COLO829 (cell line): ENCODE measurements at places on chromosomes 12 and 14.
A peak's percentile ranks its signal among the peaks of the same experiment; 100 is the strongest.

GRCh38 chr12:96249196-96250118, 55.3 kb downstream of the ELK3 start:
- no peak for DNase-seq

DNA sequence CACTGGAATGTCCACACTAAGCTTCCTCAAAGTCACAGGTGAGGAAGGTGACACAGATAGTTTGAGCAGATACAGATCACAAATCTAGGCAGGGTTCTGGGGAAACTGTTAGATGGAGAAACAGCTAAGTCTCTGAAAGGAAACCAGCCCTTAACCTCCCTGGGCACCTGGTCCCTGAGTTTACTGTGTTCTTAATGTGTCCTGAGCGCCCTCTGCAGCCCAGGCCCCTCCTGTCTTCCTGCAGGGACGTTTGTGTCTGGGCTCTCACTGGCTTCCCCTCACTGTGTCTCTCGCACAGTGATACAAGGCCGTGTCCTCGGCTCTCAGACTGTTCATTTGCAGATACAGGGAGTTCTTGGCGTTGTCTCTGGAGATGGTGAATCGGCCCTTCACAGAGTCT, 684.3 kb downstream of the TMEM121 start:
- no peak for DNase-seq

DNA sequence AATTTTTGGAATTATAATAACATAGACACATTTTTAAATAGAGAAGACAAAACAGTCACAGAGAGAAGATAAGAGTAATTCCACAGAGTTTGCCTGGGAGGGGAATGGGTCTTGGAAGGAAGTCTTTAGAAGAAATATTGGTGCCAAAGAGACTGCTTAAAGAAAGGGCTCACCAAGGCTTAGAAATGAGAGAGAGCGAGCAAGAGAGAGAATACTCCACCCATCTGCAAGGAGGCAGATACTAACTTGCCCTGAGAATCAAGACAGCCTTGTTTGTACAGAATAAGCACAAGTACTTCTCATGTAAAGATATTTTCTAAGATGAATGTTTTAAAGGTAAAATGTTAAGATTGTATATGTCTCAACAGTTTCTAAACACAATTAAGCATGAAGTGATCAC, 165.5 kb downstream of the SLC38A4 start:
- DNase-seq, result no peak

DNA sequence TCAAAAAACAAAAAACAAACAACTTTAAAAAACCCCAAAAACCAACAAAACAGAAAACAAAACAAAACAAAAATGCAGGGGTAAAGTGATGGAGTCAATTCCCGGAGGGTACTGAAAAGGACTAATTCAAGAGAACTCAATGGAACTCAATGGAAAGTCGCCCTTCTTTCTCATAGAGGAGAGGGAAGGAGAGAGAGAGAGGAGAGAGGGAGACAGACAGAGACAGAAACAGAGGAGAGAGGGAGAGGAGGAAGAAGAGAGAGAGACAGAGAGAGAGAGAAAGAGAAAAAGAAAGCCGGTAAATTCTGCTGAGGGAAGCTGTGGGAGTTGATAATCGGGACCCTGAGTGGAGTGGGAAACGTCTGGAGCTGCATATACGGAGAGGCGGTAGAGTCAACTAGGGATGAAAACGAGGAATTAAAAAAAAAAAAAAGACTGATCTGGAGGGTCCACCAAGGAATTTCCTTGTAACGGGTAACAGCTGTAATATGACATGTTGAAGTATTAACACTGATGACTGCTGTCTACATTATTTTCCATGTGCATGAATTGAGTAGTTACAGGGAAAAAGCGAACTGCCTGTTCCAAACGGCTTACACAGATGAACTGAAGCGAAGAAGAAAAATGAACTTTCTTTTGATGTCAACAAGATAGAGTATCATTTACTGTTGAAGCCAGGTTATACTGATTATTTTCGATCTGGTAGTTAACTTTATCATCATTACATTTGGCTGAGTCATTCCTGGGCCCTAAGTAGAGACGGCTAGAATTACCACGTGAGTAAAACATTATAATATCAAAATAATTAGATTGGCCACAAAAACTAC, 934 bp upstream of the ZC2HC1C start:
- no peak for DNase-seq

DNA sequence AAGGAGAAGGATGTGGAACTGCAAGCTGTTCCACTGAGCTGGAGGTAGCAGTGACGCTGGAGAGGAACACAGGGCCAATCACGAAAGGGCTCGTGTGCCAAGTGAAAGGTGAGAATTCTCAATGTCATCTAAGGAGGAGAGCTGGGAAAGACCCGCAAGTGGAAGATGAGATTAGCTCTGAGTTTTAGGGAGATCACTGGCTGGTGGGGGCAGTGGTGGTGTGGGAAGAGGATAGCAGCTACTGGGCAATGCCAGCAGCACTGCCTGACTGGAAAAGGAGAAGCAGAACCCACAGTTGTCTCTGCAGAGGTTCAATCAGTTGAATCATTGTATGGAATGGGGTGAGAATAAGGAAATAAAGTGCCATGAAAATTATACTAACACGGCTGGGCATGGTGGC, 27.8 kb downstream of the SLC25A47 start:
- no peak for DNase-seq

GRCh38 chr14:70188659-70189455, at the start of gene SLC8A3:
TSS of gene SLC8A3 (minus strand) at chr14:70188951. CDS start at chr14:70168422, 20,529 bp downstream.
- no peak for DNase-seq

DNA sequence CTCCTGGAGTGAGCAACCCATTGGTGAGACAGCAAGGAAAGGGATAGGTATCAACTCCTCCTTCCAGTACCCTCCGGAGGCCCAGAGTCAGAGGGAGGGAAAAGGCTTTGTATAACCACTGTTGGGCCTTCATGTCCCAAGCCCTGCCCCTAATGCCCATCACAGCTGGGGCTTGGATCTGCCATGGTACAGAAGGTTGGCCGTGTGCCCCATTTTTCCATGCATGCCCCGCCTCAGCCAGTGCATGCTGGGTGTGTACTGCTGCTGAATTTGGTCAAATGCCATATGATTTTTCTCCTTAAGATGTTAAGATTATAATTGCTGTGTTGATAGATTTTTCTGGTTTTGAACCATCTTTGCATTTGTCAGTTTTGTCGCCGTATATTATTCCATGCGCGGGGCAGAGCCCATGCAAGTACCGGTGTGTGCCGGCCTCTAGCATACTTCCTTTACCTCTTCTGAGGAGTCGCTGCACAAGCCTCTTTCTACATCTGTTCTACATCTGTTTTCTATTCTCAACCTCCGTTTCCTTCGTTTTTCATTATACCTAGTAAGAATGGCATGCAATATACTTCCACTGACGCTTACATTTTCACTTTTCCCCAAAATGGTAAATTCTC, 26.6 kb downstream of the PPP2R5C start:
- DNase-seq, result no peak

DNA sequence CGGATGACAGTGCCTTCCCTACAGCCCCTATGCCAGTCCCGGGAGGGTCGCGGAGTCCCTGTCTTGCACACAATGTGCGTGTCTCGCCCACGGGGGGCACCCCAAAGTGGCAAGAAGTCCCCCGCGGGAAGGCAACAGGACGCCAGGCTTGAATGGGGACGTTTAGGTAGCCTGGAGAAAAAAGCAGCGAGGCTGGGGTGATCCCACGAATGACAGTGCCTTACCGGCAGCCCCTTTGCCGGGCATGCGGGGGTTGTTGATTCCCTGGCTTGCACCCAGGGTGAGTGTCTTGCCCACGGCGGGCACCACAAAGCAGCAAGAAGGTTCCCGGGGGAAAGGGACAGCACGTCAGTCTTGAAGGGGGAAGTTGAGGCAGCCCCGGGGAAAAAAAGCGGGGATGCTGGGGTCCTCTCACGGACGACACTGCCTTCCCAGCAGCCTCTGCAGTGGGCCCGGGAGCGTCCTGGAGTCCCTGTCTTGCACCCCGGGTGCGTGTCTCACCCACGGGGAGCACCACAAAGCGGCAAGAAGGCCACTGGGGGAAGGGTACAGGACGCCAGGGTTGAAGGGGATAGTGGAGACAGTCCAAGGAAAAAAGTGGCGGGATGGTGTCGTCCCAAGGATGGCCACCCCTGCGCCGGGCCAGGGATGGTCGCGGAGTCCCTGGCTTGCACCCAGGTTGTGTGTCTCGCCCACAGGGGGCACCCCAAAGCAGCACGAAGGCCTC, 156.8 kb upstream of the ALG10B start:
- DNase-seq, result no peak

GRCh38 chr12:77847680-77848431, 17.2 kb downstream of the NAV3 start:
- DNase-seq, result no peak

DNA sequence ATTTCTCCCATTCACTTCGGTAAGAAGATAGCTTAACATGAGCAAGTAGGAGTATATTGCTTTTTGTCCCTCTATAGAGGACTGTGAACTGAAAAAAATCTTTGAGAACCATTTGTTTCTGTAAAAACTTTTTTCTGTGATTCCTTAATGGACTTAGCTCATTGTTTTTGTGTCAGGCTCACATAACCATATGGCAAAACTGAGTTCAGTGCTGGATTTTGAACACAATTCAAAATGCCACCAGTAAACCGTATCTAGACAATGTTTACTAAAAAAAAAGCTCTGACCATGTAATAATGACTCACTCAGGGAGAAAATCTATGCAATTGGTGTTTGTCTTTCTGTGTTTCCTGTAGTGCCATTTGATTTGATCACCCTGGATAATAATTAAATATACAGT, 5.2 kb downstream of the TRHDE start:
- no peak for DNase-seq

DNA sequence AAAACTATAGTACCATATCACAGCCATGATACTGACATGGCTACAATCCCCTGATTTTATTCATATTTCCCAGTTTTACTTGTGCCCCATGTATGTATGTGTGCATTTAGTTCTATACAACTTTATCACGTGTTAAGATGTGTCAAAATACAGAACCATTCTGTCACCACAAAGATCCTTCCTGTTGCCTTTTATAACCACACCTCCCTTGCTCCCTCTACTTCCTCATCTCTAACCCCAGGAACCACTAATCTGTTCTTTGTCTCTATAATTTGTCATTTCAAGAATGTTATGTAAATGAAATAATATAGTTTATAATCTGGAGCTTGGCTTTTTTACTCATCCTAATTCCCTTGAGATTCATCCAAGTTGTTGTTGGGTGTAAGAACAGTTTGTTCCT, 358.4 kb downstream of the DPF3 start:
- no peak for DNase-seq

DNA sequence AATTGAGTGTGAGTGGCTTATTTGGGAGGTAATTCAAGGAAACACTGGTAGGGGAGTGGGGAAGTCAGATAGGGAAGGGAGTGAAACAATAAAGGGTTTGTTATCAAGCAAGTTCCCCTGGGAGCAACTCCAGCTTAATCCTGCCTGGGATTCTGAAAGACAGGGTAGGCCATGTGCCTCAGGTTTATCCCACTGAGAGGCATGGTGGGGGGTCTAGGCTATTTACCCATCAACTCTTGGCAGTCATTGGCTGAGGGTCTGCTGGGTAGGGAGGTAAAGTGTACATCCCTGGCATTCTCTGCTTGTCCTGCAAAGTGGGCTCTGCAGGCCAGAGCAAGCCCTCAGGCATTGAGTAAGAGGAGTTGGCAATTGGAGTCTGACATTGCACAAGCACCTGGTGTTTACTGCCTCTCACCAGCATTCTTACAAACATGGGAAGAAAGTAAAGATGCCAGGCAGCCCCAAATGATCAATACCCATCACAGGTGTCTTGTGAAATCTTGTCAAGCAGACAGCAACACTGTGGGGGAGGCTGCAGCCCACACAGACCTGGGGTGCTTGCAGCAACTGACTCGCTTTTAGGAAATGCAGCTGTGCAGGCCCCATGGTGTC, 169.3 kb downstream of the KTN1 start:
- DNase-seq, result peak; percentile 95

DNA sequence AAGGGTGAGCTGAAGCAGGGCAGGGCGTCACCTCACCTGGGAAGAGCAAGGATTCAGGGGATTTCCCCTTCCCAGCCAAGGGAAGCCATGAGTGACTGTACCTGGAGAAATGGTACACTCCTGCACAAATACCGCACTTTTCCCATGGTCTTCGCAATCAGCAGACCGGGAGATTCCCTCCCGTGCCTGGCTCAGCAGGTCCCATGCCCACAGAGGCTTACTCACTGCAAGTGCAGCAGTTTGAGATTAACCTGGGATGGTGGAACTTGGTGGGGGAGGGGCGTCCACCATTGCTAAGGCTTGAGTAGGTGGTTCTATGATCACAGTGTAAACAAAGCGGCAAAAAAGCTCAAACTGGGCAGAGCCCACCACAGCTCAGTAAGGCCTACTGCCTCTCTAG, 11.0 kb upstream of the DHRS4 start:
- no peak for DNase-seq

DNA sequence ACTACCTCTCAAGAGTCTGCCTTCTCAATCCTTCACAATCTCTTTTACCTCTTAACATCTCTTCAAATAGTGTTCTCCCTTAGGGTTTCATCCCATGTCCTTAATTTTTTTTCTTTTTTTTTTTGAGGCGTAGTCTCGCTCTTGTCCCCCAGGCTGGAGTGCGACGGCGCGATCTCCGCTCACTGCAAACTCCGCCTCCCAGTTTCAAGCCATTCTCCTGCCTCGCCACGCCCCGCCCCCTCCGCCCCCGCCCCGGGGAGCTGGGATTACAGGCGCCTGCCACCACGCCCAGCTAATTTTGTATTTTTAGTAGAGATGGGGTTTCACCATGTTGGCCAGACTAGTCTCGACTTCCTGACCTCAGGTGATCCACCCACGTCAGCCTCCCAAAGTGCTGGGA, 7.0 kb upstream of the BCAT1 start:
- no peak for DNase-seq

DNA sequence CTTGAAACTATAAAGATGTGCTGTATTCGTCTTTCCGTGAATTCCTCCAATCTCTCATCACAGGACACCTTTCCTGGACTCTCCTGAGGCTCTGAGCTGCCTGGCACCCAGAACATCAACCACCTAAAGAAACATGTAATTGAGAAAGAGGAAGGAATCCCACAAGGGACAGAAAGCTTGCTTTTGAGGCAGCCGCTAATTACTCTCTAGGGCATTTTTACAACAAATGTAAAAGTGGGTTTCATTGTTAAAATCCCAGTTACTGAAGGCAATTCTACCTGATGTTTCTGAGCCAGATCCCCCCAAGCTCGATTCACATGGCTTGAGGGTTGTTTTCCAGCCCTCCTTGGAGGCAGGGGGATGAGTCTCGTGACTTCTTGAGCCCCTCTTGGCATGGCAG, 238.5 kb upstream of the LHX5 start:
- no peak for DNase-seq
